ENCODE measurements at places on chromosomes 3 and 15. TPM values are rescaled to one million over a fixed set of nuclear protein-coding genes. Genes with fewer than 3 reads are reported as not detected.

DNA sequence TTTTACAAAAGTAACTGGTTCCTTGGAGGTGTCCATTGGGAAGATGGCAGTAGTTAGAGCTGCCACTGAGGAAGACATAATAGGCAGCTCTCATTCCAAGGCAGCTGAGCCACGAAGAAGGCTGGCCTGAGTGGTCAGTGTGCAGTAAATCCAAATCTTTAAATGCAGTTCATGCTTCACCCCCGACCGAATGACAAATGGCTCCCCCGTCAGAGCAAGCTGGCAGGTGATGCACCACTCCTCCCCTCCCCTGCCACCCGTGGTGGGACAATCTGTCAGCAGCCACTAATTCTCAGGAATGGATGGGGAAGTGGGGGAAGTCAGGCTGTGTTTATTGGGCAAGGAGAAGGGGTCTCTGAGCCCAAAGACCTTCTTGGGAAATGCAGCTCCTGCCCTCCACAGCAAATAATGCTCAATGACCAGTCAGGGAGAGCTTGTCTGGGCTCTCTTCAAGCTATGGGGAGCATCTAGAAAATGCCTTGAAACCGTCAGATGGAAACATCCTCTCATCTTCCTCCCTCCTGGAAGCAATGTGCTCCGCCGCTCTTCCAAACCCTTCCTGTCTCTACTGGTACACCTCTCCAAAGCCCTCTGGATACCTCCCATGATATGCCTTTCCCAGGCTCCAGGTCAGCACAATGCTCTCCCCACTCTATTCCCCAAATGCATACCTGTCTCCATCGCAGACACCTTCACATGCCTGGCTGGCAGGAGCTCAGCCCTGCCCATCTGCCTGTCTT lies 65.4 kb downstream of the LIPC start:
- DNase-seq = no peak

- DNase-seq = no peak
These were observed 513.4 kb downstream of the FHIT start for GRCh38 chr3:60737633-60738399.

GRCh38 chr15:66841953-66842681 lies 140.1 kb downstream of the SMAD6 start:
- DNase-seq = peak; percentile 94

DNA sequence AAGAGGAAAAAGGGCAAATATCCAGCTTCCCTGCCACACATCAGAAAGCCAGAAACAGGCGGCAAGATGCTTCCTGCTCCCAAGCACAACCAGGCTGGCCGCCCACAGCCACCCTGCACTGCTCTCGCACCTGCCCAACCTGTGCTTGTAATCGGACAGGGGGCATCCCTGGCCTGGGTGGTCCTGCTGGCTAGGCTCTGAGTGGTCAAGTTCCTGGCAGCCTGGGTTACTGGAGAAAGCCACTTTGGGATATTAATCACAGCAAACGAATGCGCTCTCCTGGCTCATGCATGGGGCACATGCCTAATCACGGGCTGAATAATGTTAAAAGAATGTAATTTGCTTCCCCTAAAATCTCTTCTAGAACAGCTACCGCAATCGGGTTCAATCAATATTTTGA lies 442.4 kb downstream of the MCTP2 start:
- no peak for DNase-seq

The MRPL47 gene
- total RNA-seq = 45.7 TPM

The HDC gene
- total RNA-seq = not detected

The LEO1 gene
- 28.1 TPM for total RNA-seq
